ENCODE measurements at places on chromosomes 2 and 18. TPM values are rescaled to one million over a fixed set of nuclear protein-coding genes. Genes with fewer than 3 reads are reported as not detected.

GRCh38 chr18:11091746-11092145, 57.6 kb downstream of the PIEZO2 start:
- DNase-seq, result no peak

The IL1A gene
- total RNA-seq, result 3.2 TPM

DNA sequence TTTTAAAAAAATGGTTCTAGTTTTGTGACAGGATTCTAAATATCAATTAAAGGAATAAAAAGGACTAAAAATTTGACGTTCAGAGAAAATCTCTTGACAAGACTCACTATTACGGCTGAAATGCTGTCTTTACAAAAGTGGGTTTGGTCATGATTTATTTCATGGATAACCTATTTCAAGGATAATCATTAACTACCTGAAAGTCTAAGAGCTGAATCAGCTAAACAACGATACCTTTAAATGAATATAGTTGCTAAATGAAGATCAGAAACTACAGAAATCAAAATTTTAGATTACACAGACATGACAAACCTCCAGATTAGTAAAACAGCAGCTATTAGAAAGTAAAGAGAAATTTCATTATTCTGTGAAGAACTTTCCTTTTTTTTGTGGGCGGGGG, 35.7 kb downstream of the RTTN start:
- DNase-seq, result no peak

The PMAIP1 gene
- total RNA-seq, result 3.1 TPM

Data from neural progenitor cell (in vitro differentiated cells).